Activated CD8-positive, alpha-beta memory T cell treated with anti-CD3 and anti-CD28 coated beads, Interleukin-2, amount 50 U/mL, for 48 hours (primary cell): ENCODE measurements at places on chromosomes 2 and 18.

DNA sequence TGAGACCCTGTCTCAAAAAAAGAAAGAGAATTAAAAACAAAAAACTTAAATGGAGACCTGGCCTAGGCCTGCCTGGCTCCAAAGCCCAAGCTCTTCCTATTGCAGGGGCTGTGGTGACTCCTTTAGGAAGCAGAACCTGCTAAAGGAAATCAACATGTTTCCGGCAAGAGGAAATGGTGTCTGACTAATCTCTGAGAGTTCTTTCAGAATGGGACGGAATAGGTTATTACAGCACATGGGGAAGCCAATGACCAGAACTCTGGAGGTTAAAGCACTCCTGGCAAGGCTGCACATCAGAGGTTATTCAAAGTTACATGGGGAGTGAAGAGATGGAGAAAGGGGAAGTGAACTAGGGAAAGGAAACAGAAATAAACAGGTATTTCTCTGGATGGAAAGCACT lies 21.4 kb downstream of the KIF3C start:
- no peak for DNase-seq

GRCh38 chr2:120496235-120496634 lies 150.3 kb downstream of the INHBB start:
- DNase-seq: no peak

GRCh38 chr2:225602205-225602604 lies 202.7 kb downstream of the NYAP2 start:
- DNase-seq: no peak

GRCh38 chr2:115214050-115214449 lies 771.6 kb downstream of the DPP10 start:
- DNase-seq: no peak

DNA sequence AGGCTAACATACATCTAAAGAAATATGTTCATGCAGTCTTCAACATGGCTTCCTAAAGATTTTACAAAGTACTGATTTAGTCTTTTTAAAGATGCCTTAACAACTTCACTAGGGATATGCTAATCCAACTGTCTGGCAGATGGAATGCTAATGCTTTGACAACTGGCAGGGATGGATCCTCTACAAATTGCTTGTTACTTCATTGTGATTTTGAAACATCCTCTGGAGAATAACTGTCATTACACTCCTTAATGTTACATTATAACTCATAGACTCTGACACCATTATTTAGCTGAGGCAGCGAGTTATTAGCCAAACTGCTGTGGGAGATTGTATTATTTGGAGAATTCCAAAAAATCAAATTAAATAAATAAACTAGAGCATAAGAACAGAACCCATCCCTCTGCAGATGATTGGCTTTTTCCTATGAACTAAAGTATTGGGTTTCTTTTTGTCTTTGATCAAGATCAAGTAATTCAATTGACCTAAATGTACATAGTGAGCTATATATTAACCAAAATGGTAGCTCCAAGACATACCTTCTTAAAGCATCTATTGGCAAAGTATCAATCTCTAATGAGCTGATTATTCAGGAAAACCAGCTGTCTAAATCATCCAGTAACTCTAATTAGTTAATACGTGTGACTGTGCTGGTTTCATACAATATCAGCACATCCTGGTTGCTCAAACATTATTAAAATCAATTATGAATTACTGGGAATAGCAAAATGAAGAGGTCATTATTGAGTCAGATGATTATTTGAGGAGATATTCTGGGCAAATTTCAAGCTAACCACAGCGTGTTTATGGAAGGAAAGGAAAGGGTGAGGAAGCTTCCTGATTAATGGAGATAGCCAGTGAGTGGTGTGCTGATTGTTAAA lies 321.3 kb upstream of the TFPI start:
- no peak for DNase-seq

DNA sequence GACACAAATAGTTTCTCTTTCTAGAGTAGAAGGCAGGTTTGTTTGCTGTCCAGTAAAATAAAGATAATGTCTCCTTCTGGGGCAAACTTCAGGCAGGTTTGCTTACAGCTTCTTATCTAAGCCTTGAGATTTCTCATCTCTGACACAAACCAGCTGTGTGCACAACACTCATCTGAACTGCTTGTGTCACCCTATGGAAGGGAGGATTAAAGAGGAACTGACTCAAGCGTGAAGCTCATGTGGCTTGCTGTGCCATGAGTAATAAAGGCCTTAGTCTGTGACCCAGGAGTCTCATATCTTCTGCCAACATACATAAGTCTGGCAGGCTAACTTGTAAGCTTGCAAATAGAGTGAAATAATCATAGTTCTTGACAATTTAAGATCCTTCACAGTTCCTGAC lies 24.2 kb upstream of the CPO start:
- no peak for DNase-seq

DNA sequence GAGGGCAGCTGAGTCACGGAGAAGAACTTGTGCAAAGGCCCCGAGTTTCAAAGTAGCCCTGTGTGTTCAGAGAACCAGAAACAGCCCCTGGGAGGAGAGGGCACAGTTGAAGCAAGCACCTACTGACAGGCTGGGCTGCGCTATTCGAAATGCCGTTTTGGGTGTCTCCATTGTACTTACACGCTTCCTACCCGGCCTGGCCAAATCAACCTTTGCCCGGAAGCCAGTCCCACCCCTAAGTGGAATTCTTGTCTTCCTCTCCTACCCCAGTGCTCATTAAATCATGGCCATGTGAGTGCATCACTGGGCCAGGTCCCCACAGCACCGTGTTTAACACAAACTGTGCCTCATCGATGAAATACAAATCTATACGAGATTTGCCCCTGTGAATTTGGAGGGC lies 6.0 kb downstream of the DIPK1C start:
- DNase-seq: no peak

DNA sequence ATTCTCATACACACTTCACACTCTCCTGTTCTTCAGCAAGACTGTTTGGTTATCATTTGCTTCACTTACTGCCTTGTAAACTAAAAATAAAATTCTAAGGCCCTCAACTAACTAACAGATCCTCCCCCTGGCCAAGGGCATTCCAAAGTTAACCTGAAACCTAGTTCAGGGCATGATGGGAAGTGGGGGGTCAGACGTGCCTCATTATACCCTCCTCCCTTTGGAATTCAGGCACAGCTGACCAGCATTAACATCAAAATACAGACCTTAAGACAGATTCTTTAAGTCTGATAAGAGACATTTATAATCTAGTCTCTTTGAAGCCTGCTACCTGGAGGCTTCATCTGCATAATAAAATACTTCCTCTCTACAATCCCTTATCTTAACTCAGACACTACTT lies 221.0 kb downstream of the NOL4 start:
- DNase-seq: no peak

- DNase-seq: no peak
Observed at GRCh38 chr18:28771849-28772248, 594.9 kb upstream of the CDH2 start.

DNA sequence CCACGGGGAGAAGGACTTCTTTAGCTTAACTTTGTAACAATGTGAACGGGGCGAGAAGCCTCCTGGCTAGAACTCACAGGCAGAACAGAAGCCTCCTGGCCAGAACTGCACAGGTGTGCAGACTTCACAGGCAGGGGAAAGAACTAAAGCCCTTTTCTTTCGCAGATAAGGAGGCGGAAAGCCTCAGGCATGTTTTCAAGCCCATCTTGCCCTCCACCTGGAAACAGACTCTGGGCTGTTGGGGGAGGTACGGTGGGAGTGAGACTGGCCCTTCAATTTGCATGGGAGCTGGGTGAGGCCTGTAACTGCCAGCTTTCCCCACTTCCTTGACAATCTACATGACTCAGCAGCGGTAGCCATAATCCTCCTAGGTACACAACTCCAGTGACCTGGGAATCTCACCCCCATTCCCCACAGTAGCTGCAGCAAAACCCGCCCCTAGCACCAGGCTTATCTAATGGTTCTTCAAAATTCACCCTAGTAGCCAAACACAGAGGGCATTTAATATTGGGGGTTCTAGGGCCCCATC lies 22.9 kb upstream of the ABCA12 start:
- no peak for DNase-seq

- DNase-seq: no peak
Observed at GRCh38 chr2:96819876-96820511, 3.9 kb downstream of the CNNM3 start.

DNA sequence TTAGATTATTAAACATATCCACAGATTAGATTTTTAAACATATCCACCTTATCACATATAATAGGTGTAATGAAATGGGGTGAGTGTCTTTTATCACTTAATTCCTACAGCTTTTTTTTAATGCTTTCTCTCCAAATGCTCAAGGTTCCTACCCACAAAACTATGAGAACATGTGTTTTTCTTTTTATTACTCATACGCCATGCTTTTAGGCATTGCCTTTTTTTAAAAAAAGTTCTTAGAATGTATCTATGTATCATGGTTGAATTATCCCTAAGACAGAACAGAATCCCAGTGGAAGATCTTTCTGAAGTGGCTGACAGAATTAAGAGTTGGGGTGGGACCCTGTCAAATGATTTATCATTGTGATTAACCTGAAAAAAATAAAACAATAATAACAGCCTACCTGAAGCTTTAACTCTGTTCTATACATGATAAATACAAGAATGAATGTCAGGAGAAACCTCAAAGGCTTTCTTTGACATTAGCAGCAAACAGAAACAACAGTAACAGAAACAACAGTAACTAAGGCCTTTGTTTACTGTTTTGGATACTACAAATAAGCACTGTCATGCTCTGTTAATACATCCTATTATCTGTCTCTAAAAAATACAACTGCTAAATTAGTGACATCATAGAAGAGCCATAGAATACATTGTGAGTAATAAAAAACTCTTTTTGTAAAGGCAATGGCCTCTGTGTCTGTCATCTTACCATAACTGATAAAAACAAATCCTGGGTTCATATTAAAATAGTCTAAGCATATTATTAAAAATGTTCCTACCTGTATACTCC lies 4.1 kb upstream of the ZNF397 start:
- no peak for DNase-seq

GRCh38 chr18:56326336-56327072 lies 311.9 kb downstream of the TXNL1 start:
- DNase-seq: no peak

GRCh38 chr2:180790891-180791290 lies 189.5 kb upstream of the UBE2E3 start:
- DNase-seq: no peak

DNA sequence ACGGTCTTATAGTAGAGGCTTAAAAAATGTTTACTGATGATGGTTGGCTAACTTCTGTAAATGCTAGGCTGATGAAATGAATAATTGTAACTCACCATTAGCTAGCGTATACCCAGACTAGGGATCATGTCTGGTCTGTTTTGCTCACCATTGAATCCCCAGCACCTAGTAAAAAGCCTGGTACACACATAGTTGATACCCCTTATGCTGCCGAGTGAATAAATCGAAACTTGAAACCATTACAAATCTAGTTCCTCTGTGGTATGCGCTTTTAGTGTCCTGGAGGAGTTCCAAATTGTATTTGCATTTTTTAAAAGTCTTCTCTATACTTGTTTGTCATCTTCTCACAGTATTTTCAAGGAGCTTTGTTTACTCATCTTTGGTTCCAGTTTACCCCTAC lies 1.3 kb downstream of the TAF1B start:
- DNase-seq: no peak

DNA sequence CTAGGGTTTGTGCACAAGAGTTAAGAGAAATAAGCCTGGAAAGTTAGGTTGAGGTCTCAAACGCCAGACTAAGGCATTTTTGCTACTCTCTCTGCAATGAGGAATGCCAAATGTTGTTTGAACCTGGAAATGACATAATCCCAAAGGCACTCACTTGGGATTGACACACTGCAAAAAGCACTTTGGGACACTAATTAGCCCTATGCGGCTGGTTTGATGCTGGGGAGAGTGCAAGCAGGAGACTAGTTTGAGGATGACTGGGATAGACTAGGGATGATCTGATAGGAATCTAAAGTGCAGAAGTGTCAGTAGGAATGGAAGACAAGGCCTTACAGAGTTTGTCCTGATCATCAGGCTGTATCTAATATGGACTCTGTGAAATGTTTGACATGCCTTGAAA lies 469.0 kb downstream of the SLC4A3 start:
- DNase-seq: no peak

DNA sequence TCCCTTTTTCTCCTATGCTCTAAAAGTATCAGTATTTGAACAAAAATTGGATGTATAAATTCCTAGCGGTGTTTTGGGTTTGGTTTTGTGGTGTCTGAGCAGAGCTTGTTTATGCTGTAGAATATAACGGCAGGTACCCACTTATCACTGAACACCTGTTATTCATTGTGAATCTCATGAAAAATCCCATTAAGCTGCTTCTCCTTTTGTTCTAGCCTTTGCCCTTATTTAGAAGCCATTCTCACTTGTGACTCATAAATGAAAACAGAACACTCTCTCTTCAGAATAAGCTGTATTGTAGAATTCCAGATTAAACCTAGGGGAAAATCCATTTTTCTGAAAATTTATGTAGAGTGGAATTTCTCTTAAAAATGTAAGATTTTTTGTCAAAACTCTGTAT lies 104.0 kb downstream of the PRPF40A start:
- DNase-seq: no peak

GRCh38 chr2:98383166-98383565 lies 36.9 kb downstream of the CNGA3 start:
- no peak for DNase-seq

DNA sequence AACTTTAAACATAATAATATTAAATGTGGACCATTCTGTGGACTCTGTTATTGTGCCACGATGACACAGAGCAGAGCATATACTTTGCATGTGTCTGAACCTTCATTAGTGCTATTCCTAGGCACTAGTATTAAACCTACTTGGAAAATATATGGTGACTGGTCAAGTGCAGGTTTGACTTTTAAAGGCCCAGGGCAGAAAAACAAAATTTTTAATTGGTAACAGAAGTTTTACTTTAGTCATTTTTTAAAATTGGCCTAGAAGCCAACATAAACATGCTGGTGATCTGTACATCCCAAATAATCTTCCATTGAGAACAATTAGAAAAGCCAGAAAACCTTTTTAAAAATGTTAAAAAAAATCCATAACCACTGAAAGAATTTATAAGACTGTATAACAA lies 16.6 kb downstream of the LDAH start:
- no peak for DNase-seq

- no peak for DNase-seq
Observed at GRCh38 chr2:110842048-110842447, 109.7 kb downstream of the ACOXL start.

GRCh38 chr2:43075811-43076585 lies 150.4 kb downstream of the ZFP36L2 start:
- no peak for DNase-seq

DNA sequence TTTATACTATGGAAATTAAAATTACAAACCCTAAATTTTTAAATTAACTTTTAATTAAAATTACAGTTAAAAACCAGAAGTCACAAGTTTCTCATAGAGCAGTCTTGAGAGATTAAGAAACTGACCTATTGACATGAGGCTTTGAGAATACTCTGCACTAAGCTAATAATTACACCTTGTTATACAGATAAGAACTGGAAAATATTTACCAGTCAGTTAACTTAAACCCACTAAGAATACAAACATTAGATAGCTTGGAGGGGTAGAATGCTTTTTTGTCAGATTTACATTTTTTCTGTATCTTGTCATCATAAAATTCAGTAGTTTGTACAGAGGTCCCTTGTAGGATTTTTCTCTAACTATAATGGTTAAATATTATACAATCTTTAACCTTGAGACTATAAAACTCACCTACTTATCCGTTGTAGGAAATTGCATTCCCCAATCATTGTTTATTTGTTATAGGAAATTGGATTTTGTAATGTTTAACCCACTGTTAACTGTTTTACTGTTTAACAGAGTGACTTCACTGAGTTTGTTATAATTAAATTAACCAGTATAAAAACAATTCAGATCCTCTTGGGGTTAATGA lies 219.7 kb upstream of the PKDCC start:
- DNase-seq: no peak

GRCh38 chr2:220855296-220855695 lies 716.8 kb downstream of the EPHA4 start:
- DNase-seq: no peak
